ENCODE measurements at places on chromosomes 16 and 17.

DNA sequence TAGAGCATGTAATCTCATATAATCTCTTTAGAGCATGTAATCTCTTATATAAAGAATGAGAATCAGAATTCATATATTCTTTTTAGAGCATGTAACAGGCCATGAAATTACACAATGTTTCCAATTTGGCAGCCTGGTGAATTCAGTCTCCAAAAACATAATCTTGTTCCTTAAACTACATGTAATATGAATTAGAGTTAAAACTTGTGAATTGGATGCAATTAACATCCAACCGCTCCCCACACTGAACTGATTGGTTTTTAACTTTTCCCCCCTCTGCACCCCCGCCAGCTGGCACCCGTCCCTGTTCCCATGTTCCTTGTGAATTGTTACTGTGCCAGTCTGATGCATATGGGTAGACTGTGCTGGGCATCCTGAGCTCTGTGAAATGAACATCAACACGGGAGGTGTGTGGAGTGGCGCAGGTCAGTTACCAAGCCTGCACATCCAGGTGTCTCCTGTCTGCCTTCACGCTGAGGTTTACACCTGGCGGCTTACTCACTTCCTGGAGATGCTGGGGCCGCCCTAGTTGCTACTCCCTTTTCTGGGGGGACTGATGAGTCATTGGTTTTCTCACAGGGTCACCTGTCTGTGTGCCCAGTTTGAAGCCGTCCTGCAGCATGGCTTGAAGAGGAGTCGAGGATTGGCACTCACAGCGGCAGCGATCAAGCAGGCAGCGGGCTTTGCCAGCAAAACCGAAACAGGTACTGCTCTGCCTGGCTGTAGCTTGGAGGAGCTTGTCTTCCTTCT is 50.4 kb downstream of the SNX29 start:
- DNase-seq: no peak

- peak; percentile 56 for DNase-seq
Observed at GRCh38 chr17:56939869-56940484, 20.9 kb downstream of the COIL start.

- DNase-seq: no peak
Observed at GRCh38 chr16:29779474-29779873, 1.4 kb downstream of the ZG16 start.

GRCh38 chr16:72975809-72976437 is 72.0 kb downstream of the ZFHX3 start:
- DNase-seq: no peak
